ENCODE measurements at places on chromosomes 6 and 20.

GRCh38 chr6:113402544-113402943 lies 454.6 kb upstream of the MARCKS start:
- no peak for DNase-seq

DNA sequence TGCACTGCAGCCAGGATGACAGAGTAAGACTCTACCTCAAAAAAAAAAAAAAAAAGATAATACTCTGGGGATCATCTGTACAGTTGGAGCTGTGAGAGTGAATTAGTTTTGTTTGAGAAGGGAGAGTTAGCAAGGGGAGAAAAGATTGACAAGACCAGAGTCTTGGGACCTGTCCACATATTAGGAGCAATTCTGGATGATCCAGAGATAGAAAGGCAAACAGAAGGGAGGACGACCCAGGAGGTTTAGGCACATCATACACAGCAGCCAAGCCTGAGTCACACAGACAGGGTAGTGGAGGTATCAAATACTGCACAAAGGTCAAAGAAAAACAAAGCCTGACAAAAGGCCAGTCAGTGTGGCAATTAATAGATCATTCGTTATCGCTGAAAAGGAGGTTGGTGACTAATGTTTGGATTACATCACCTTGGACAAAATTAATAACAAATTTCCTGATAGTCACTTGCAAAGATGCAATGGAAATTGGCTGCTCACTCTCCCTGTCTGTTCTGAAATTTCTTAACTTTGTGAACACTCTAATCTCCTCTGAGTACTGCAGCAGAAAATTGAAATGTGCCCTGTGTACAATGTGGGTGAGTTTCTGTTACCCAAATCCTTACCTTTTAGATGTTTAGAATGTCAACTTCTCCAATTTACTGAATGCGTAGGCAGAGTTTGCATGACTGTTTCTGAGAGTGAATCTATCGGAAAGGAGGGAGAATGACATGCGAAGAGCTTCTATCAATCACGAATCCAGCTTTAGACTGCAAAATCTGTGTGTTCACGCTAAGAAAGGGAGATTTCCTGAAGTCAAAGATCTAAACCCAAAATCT lies 105.4 kb downstream of the TSHZ2 start:
- DNase-seq: peak; percentile 29

GRCh38 chr20:12575352-12576095 lies 433.2 kb upstream of the SPTLC3 start:
- no peak for DNase-seq

DNA sequence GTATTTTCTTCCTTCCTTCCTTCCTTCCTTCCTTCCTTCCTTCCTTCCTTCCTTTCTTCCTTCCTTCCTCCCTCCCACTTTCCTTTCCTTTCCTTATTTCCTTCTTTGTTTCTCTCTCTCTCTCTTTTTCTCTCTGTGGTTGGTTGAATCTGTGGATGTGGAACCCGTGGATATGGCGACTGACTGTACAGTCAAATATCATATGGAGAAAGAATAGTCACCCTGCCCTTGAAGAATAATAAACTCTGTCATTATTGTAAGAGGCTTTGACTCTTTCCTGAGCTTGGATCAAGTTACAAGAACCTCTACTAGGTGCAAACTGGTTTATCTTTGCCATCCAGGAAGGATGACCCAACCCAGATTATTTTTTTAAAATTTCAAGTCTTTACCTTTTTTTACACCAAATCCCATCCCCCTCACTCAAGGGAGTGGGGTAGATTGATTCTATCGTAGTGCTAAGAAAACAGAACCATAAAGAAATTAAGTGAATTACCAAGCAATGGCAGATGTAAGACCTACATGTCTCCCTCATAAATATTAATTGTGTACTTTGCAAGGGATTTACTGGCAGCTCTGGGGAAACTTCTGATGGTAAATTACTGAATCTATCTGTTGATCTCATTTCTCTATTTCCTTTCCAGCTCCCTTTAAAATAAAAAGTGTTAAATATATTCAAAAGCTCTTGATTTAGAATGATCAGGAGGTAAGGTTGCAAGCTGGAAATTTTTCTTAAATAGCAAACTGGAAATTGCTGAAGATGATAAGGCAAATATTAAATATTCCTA lies 667.5 kb downstream of the UTRN start:
- DNase-seq: no peak

GRCh38 chr6:109461733-109462526 lies 6.4 kb upstream of the MICAL1 start:
- DNase-seq: no peak

DNA sequence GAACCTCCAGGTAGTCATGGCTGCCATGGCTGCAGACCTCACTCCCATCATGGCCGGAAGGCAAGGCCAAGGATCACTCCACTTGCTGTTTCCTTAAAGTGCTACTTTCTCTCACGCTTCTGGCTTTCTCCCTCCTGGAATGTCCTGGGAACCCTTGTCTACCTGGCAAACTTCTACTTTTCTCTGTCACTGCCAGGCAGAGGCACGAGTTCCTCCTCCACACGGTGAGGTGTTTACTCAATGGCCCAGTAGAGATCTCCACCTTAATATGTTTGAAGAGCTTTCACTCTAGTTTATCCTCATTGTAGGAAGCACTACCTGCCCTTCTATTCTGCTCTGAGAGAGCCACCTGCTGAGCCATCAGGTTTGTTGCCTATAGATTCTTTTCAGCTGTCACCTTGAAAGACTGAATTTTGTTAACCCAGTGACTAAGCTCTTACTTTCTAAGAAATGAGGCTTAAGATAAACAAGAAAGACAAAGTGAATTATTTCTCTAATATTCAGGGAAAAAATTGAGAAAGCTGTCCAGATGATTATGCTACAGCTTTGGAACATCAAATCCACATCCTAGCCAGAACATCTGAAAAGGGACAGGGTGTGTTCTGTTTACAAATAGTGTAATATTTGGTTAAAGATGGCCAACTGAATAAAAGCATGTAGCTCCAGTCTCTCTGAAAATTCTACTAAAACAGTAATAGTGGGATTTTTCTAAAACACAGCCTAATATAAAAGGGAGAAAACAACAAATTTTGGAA lies 54.9 kb downstream of the PLAGL1 start:
- no peak for DNase-seq

GRCh38 chr6:25017932-25018567 lies 82.3 kb upstream of the RIPOR2 start:
- DNase-seq: peak; percentile 59

GRCh38 chr6:142482974-142483373 lies 181.2 kb downstream of the ADGRG6 start:
- no peak for DNase-seq

DNA sequence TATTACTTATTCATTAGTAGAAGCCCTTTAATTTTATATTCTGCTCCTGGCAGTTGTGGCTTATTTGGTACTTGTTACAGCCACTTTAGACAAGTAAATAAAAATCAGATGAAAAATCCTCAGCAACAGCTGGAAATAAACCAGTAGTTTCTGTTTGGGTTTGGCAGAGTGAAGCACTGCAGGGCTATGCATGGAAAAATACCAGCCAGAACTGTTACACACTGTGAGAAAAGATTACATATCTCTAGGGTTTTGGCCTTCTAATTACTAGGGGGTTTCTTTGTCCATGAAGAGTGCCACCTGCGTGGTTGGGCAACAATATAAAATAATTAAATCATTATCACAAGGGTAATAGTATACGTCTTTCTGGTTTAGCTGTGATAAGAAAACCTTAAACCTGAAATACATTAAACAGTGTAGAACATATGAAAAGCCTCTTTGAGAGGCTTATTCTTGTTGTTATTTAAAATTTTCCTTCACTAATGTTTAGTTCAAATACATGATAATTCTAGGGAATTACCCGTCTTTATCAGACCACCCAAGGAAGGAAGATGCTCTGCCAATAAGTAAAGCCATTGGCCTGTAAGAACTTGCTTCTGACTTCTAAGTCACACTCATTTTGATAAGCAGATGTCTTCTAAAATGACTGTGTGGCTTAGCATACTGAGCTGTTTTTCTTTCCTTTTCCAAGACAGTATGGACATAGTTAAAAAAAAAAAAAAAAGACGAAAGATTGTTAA lies 320.0 kb upstream of the FLRT3 start:
- no peak for DNase-seq

GRCh38 chr6:25239498-25239897 lies 39.7 kb upstream of the CARMIL1 start:
- no peak for DNase-seq

GRCh38 chr6:34129753-34130152 lies 16.1 kb downstream of the GRM4 start:
- DNase-seq: no peak

GRCh38 chr6:12022953-12023388 lies 10.9 kb downstream of the HIVEP1 start:
- DNase-seq: no peak

DNA sequence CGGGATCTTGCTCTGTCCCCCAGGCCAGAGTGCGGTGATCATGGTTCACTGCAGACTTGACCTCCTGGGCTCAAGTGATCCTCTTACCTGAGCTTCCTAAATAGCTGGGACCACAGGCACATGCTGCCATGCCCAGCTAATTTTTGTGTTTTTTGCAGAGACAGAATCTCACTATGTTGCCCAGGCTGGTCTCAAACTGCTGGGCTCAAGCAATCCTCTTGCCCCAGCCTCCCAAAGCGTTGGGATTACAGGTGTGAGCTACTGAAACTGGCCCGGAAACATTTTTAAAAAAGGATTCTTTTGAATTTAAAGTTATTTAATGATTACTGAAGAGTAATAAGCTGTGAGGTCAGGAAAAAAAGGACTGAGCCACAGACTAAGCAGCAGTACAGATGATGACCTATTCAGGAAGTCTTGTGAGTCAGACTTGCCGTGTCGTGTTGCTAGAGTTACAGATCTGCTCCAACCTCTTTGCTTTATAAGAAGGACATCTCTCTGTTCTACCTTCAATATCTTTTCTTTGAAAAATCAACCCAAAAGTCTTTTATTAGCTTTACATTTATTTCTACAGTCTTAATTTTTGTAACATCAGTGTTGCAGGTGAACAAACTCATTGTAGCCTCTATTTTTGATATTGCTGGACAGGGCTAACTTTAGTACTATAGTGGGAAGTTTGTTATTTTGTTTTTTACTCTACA lies 108.7 kb downstream of the NCOA3 start:
- peak; percentile 73 for DNase-seq

Data from stimulated activated CD4-positive, alpha-beta T cell treated with anti-CD3 and anti-CD28 coated beads, TNF-alpha, amount 100 ng/mL, for 24 hours (primary cell).